GOT3 (cell line): ENCODE measurements at places on chromosomes 16 and 17.

DNA sequence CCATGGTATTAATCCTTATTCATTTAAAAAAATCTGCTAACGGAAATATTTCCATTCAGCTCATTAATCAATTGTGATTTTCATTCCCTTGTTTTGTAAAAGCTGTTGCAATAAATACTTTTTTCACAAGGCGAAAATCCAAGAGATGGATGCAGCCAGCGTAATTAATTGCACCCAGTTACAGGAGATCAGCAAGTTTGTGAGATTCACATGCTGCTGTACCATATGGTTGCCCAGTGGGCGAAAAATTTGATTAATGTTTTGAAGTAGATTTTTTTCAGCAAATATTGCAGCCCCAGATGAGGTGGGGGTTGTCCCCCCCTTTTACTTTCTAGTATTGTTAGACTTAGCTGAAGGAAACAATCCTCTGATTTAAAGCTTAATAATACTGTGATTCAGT, 186.6 kb downstream of the WWOX start:
- DNase-seq: no peak

GRCh38 chr17:63966646-63967264, 6.0 kb downstream of the SCN4A start:
- no peak for DNase-seq

DNA sequence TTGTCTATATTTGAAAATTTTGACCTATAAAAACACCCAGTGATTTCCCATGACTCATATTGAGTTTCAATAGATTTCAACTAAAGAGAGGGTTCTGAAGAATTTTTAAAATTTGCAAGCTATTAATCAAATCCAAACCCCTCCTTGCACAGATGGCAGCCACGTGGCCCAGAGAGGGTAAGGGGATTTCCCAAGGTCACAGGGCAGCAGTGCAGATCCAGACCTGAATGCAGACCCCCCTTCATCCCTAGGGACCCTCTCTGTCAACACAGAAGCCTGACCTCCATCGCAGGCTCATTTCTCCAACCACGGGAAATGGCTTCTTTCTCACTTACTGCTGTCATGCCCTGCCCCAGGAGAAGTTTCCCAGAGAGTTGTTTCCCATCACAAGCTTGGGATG, 24.7 kb upstream of the CES5A start:
- no peak for DNase-seq

GRCh38 chr17:6674586-6674985, 23.0 kb downstream of the C17orf100 start:
- DNase-seq: no peak

DNA sequence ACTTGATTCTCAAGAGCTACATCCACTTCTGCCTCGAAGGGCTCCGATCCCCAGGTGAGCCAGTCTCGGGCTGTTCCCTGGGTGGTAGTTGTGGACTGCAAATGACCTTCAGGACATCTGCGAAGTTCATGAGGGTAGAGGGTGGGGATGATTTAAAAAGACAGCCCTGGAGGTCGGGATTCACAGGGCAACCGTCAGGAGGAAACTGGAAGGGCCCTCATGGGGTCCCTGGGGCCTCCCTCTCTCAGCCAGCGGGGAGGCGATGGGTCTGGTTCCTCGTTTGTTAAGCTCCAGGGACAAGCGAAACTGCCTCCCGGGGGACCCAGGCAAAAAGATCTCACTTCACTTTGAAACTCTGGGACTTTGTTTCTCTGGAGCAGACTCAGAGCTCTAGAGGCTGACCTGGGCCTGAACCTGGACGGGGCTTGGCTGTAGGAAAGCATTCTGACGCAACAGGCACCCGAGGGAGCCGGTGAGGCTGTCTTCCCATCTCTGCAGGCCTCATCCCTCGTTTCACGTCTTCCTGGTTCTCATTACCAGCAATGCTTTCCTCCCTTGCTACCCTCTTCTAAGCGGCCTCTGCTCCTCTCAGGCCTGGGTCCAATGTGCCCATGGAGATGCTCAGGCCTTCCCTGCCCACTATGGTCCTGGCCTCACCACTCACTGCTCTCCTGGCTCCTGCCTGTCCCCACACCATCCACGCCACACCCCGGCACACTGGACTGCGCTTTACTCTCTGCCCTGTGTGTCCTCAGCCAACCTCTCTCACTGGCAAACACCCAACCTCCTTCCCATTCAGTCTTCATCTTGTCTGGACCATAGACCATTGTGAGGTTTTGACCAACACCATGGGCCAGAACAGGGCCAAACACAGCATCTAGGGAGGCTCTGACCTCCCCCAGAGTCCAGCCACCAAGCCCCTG, 214.2 kb upstream of the TNRC6C start:
- DNase-seq: no peak

DNA sequence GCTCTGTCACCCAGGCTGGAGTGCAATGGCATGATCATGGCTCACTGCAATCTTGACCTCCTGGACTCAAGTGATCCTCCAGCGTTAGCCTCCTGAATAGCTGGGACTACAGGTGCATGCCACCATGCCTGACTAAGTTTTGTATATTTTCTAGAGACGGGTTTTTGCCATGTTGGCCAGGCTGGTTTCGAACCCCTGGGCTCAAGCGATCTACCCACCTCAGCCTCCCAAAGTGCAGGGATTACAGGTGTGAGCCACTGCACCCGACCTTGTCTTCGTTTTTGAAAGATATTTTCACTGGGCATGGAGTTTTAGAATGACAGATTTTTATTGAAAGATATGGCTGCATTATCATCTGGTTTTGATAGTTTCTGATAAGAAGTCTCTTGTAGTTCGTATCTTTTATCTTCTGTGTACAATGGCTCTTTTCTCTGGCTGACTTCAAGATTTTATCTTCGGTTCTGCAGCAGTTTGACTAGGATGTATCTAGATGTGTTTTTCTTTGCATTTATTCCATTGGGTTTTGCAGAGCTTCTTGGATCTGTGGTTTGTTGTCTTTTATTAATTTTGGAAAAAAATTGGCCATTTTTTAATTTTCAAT, 14.6 kb downstream of the ADGRG5 start:
- no peak for DNase-seq
